GM04503 (cell line): ENCODE measurements at places on chromosomes 4 and X.

DNA sequence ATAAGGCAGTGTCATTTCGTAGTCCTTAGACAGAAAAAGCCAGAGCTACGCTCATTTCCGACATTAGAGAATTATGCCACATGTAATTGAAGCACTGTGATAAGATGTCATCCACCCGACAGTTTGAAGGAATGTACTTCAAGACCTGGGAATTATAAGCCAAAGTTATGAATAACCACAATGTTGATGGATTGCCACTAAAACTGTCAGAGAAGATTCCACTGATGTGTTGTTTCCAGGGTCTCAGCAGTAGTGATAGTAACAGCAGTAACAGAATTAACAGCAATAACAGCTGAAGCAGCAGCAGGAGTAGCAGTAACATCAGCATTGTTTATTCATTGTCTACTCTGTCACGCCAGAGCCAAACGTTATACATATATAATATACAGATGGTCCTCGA, 24.7 kb downstream of the RAB33A start:
- DNase-seq: peak; percentile 60

GRCh38 chr4:39754309-39754708, 56.4 kb downstream of the UBE2K start:
- no peak for DNase-seq

DNA sequence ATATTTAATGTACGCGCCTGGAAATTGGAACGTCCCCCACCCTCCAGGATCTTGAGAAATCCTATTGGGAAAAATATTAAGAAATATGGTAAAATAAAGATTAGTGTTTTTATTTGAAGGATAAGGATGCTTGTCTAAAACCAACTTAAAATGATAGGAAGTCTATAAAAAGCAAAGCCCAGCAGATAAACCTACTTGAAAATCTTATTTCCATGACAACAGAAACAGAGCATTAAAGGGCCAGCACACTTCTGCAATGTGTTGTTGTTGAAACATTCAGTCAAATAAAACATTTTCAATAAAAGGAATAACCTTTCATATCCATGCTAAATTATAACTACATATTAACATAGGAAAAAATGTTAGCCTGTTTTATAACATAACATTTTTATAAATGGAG, 29.3 kb upstream of the GPM6A start:
- no peak for DNase-seq

- DNase-seq: no peak
Observed at GRCh38 chr4:118033148-118034052, 886 bp upstream of the NDST3 start.

GRCh38 chr4:115054836-115055235, 58.6 kb downstream of the NDST4 start:
- no peak for DNase-seq

- DNase-seq: no peak
Observed at GRCh38 chr4:175947117-175947722, 118.4 kb upstream of the WDR17 start.
